NCI-H2081 treated with DMSO at 0.1 percent for 48 hours (cell line): ENCODE measurements at places on chromosomes 5 and 9.
A peak's percentile ranks its signal among the peaks of the same experiment; 100 is the strongest.

GRCh38 chr9:33131790-33132772 is 35.1 kb downstream of the B4GALT1 start:
- no peak for DNase-seq

- no peak for DNase-seq
These were observed 26.4 kb downstream of the TRIM14 start for GRCh38 chr9:98092613-98092931.

GRCh38 chr5:169494383-169494935 is 89.1 kb upstream of the SPDL1 start:
- DNase-seq = no peak

- no peak for DNase-seq
These were observed 141.3 kb upstream of the LPAR1 start for GRCh38 chr9:111179577-111179976.

GRCh38 chr5:35990941-35991611 is at the start of gene UGT3A1:
Gene UGT3A1 (minus strand): TSS chr5:35991390. CDS start chr5:35991240, 150 bp downstream.
- DNase-seq = no peak

- DNase-seq = no peak
These were observed 219.2 kb upstream of the PANK3 start for GRCh38 chr5:168798065-168799023.

- no peak for DNase-seq
These were observed 12.7 kb upstream of the PURA start for GRCh38 chr5:140101179-140101578.

- peak; percentile 90 for DNase-seq
These were observed 228.9 kb downstream of the SH3GL2 start for GRCh38 chr9:17807613-17808282.

- no peak for DNase-seq
These were observed 81.9 kb downstream of the MED27 start for GRCh38 chr9:131997779-131998178.

GRCh38 chr5:80759866-80760577 is 105.2 kb upstream of the DHFR start:
- no peak for DNase-seq

- DNase-seq = no peak
These were observed 154.7 kb downstream of the FAM114A2 start for GRCh38 chr5:153883854-153884611.

DNA sequence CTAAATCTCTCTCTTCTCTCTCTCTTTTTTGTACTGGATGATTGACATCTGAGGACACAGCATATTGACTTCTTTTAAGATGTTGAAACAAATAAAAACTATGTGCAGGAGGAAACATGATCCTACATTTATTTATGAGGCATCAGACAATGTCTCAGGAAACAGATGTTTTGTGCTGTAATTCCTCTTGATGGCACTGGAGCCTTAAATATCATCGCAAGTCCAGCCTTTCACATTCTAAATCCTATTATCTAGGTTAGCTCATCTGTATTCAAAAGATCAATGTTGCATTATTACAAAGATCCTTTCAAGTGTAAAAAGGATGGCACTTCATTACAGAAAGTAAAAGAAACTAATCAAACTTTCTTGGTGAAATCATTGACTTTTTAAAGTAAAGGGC is 63.9 kb downstream of the MAT2B start:
- DNase-seq = no peak

GRCh38 chr5:126178521-126178920 is 244.7 kb upstream of the GRAMD2B start:
- no peak for DNase-seq

DNA sequence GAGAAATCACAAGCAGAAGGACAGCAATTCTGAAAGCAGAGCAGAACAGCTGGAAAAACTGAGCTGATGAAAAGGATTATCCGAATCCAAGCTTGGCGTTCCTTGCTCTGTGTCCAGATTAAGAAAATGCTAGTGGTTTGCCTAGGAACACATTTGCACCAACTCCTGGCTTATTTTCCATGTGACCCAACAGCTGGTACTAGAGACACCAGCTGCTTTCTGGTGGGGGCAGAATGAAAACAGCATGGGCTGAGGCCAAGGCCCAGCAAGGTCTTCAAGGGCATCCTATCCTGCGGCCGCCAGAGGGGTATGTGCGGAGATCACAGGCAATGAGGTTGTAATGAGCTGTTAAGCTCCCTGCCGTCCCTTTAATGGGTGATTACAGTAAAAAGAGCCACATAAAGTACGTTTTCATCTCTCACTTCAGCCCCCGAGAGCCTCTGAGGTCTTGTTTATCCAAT is 131.5 kb downstream of the DOCK8 start:
- no peak for DNase-seq

GRCh38 chr9:100099722-100100042 is 639 bp downstream of the INVS start:
- no peak for DNase-seq

GRCh38 chr5:43042176-43042625 is 2.1 kb upstream of the ANXA2R start:
- peak; percentile 63 for DNase-seq

DNA sequence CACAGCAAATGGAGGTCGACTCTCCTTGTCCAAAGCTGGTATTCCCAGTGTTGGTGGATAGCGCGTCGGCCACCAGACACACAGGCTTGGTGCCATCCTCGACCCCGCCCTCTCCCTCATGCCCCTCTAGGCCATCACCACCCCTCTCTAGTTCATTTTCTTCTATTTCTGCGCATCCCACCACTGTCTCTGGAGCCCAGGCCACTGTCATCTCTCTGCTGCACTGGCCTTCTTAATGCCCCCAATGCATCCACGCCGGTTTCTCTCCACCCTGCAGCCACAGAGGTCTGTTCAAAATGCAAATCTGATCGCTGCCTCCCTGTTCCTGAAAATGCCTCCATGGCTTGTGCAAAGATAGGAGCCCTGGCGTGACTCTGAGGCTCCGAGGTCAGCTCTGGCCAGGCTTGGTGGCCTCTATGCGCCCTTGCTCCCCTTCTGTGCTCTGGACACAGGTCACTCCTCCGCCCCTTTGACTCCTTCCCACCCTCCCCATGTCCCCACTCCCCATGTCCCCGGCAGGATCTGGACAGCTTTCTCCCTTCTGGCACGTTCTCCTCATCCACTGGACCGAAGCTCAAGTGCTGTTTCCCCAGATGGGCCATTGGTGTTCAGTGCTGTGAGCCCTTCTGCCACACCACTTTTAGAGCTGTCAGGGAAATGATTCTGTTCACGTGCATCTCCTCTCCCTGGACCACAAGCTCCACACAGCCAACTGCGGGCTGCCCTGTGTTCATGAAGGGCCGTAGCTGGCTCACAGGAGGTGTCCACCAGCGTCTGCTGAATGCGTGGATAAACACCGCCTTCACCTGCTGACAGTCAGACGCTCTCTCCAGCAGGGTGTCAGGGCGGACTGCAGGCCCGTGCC is 59.5 kb upstream of the RNF130 start:
- no peak for DNase-seq

GRCh38 chr5:154460172-154460571 is 14.4 kb downstream of the SAP30L start:
- DNase-seq = no peak

DNA sequence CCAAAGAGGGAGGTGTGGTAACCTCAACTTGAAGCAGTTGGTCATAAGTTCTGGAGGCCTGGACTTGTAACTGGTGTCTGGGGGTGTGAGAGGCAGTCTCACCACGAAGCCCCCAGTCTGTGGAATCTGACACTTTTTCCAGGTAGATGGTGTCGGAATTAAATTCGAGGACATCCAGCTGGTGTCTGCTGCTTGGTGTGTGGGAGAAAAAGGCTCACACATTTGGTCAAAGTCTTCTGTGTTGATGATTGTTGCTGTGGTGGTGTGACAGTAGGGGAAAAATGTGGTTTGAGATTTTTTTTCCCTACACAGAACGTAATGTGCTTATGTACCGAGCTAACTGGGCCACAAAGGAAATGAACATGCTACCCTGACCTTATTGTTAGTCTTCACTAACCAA is 251.9 kb downstream of the MAT2B start:
- no peak for DNase-seq
